T-helper 1 cell (primary cell): ENCODE measurements at places on chromosomes 5 and 9.

GRCh38 chr9:36151316-36152210, 15.0 kb downstream of the GLIPR2 start:
- DNase-seq, result peak; percentile 84

DNA sequence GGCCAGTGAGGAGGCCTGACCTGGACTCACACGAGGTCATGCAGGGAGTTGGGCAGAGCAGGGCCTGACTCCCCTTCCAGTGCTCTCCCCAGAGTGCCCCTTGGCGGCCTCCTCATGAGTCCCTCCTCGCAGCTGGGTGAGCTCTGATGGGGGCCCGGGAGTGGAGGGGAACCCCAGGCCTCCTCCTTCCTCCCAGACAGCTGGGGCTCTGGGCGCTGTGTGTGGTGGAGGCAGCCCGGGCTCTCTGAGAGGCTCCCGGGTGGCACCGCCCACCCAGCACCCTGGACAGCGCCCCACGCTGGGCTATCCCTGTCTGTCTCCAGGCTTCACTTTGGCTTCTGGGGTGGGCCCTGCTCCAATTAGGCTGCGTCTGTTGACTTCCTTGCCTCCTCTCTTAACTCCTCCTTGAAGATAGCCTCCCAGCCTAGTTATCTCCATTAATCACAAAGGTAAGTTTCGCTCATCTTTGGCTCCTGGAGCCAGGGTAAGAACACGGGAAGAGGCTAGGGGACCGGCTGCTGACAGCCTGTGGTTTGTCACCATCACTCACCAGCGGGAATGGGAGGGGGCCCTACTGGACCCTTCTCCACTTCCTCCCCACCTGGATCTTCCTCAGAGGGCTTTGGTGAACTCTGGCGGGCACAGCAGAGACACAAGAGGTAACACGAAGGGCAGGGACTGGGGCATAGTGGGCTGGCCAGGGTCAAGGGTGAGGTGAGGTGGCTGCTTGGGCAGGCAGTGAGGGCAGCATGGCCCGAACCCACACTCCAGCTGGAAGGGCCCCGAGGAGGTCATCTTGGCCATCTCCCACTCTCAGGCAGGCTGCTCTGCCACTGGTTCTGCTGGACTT, 13.1 kb downstream of the PSD2 start:
- DNase-seq, result no peak

GRCh38 chr9:90991953-90992352, 190.3 kb downstream of the SYK start:
- no peak for DNase-seq

- no peak for DNase-seq
Observed at GRCh38 chr9:133842174-133842573, 104.0 kb upstream of the SARDH start.

DNA sequence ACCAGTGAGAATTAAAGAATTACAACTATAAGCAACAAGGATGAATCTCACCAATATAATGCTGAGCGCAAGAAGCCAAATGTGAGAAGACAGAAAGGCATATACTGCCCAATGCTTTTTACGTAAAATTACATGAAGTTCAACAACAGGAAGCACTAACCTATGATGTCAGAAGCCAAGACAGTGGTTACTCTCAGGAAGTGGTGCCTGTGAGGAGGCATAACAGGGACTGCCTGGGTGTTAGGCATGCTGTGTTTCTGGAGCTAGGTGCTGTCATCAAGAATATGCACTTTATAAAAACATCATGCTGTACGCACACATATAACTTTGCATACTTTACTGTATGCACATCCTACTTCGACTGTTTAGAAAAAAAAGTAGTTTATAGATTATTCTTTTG, 30.1 kb downstream of the FRMD3 start:
- no peak for DNase-seq

DNA sequence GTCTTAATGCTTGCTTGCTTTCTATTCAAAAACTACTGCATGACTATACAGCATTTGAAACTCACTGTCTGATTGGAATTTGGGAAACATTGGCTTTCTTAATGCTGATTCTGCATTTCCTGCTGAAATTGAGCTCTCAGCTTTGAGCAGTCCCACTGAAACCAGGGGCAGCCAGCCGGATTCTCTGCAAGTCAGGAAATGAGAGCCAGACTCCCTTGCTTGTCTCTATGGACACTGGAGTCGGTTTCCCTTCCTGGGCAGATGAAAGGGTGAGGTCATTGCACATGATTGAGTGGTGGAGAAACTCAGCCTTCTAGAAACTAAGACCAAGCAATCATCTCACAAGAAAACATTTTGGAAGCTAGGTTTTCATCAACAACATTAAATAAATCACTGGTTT, 119.7 kb upstream of the SPATA31C2 start:
- DNase-seq, result no peak

GRCh38 chr5:43661102-43661501, 58.1 kb downstream of the NNT start:
- no peak for DNase-seq

DNA sequence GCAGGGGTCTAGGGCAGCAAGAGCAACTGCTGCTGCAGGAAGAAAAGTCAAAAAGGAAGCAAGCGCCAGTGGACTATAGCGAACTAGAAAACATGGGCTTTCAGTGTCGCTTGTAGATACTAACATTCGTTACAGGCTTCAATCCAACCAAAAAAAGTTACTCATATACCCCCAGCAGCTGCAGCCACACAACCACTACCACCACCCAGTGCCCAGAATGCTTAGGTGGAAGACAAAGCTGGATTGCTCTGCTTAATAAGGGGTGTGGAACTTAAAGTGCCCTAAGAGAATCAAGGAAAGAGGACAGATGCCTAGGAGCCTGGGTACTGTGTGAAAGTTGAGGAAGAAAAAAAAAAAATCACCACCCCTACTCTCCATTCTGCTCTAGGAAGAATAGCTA, 203.6 kb downstream of the ELAVL2 start:
- DNase-seq, result no peak

DNA sequence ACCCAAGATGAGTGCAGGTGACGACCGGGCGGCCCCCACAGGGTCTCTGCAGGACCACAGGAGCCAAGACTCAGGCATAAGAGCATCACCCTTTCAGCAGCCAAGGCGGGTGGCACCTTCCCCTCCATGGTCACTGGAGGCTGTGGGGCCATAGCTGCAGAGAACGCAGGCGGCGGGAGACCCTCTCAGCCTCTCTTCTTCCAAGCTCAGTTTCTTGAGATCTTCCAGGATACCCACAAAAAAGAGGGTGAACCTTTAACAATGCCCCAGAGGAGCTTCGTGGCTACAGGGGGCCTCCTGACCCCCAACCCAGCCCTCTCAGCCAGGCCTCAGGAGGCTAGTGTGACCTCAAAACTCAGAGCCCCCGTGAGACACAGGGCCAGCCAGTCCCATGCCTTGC, 5.8 kb upstream of the TBC1D9B start:
- no peak for DNase-seq

GRCh38 chr5:4413996-4414395, 726.1 kb upstream of the ADAMTS16 start:
- DNase-seq, result no peak
